NCI-H1694 treated with DMSO at 0.1 percent for 48 hours (cell line): ENCODE measurements at places on chromosomes 4 and X.

- no peak for DNase-seq
Observed at GRCh38 chr4:65467068-65467680, 203.1 kb downstream of the EPHA5 start.

- DNase-seq: no peak
Observed at GRCh38 chr4:154604696-154605200, 7.7 kb downstream of the FGG start.

GRCh38 chr4:98801259-98801725, 127.6 kb downstream of the EIF4E start:
- no peak for DNase-seq

DNA sequence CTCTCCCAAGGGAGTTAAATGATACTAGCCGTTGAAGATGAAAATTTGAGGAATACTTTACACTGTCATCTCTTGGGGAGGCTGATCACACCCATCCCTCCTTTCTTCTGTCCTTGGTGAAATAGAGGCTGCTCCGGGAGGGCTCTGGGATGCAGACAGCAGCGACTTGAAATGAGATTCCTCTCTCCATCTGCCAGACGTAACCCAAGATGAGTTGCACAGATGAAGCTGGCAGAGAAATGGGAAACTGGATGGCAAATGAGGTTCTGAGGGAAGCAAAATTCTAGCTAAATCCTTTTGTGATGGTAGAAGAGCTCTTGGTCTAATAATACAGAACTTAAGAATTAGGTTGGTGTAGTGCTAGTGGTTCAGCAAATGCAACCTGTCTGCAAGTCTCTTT, 201.4 kb downstream of the AASDH start:
- DNase-seq: no peak

DNA sequence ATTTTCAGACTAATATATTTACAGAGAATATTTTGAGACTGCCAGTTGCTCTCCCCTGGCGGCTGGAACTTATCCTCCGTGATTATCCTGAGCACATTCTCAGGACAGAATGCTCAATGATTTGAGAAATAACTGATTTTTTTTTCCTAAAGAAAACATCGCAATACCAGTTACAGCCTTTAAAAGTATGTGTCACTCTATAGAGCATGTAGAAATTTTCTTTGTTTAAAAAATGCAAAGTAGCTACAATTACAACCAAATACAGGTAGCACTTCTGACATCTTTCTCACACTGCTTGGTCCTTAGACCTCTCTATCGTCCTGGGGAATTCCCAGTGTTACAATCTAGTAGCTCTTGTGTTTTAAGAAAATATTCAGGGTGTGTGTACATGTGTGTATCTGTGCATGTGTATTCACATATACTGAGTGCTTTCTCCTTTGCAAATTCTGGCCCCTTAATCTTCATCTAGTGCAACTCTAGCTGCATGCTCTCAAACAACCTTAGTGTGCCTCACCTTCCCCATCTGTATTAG, 13.8 kb downstream of the APBB2 start:
- no peak for DNase-seq

GRCh38 chr4:147101678-147102077, 156.0 kb upstream of the TTC29 start:
- DNase-seq: no peak

GRCh38 chrX:136166221-136166855, 19.0 kb downstream of the FHL1 start:
- DNase-seq: no peak

GRCh38 chrX:68880846-68881552, 52.2 kb downstream of the EFNB1 start:
- no peak for DNase-seq

DNA sequence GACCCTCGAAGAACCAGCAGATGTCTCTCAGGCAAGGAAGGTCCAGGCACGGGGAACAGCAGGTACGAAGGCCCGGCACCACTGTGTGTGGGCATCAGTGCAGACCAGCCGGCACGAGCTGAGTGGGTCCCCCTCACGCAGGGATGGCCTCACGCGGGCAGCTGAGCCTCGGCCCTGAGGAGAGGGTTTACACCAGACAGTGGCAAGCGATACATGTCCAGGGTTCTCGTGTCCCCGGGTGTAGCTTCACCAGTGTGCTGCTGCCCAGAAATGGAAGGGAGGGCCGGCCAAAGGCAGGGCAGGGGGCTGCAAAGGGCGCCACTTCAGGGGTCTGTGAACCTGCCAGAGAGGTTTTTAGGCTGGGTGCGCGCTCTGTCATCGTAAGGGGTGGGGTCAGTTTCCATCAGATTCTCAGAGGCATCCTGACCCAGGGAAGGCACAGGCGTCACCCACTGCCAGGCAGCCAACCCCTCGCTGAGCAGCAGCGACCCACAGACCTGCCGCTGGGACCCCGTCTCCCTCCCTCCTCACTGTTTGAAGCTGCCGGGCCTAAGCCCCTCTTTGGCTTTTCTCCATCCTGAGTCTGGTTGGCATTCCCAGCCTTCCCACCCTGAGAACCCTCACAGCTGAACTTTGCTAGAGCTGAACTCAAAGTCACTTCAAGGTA, 107.0 kb downstream of the CPZ start:
- DNase-seq: no peak

- DNase-seq: no peak
Observed at GRCh38 chr4:152255437-152255836, 280.5 kb downstream of the FBXW7 start.
